C1 segment of cervical spinal cord (tissue), 14 donors: ENCODE measurements at places on chromosomes 4 and X.
A peak's percentile ranks its signal among the peaks of the same experiment; 100 is the strongest.

GRCh38 chr4:70703619-70704214, 15.4 kb downstream of the UTP3 start:
- DNase-seq: no peak

- DNase-seq: no peak
Measured at GRCh38 chrX:44082829-44083228, 109.6 kb upstream of the NDP start.

DNA sequence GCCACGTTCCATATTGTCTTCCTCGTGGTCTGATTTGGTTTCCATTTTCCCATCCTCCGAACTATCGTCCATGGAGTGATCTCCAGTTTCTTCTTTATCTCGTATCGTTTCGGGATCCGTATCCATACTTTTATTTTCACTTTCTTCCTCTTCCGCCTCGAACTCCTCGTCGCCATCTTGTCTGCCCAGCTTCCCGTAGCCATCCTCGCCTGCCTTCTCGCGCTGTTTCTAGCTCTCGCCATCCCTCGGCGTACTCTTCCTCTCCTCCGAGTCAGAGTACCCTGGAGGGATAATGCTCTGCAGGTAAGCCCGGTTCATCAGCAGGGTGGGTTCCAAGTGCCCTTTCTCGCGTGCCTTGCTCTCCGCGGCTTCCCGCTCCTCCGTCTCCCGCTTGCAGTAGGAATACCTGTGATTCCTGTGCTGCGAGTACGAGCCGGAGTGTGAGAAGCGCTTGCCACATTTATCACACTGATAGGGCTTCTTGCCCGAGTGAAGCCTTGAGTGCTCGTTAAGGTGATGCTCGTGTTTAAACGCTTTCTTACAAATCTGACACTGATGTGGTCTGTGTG, 134.5 kb upstream of the TAPT1 start:
- no peak for DNase-seq

- DNase-seq: no peak
Measured at GRCh38 chr4:104868533-104868932, 278.1 kb upstream of the TET2 start.

DNA sequence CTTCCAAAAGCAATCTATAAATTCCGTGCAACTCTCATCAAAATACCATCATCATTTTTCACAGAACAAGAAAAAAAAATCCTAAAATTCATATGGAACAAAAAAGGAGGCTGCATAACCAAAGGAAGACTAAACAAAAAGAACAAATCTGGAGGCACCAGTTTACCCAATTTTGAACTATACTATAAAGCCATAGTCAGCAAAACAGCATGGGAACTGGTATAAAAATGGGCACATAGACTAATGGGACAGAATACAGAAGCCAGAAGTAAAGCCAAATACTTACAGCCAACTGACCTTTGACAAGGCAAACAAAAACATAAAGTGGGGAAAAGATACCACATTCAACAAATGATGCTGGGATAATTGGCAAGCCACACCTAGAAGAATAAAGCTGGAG, 753.5 kb upstream of the PABPC4L start:
- DNase-seq: no peak

GRCh38 chrX:123859409-123859845, 426 bp upstream of the XIAP start:
- DNase-seq: peak; percentile 89

DNA sequence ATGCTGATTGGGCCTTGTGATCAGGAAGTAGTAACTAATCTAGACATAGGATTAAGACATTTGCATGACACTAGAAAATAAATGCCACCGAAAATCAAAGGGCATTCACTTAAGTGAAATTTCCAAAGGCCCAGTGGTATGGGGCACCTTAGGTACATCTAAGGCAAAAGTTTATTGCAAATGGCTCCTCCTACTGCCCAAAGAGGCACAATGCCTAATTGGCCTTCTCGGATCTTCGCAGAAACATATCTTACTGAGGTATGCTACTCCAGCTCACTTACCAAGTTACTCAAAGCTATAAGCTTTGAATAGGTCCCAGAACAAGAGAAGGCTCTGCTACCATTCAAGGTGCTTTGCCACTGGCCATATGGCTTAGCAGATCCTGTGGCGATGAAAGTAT, 174.8 kb upstream of the CXCL13 start:
- no peak for DNase-seq

GRCh38 chrX:68695206-68695845, 47.9 kb downstream of the STARD8 start:
- DNase-seq: no peak

GRCh38 chr4:94469221-94469784, 17.6 kb downstream of the PDLIM5 start:
- DNase-seq: no peak

DNA sequence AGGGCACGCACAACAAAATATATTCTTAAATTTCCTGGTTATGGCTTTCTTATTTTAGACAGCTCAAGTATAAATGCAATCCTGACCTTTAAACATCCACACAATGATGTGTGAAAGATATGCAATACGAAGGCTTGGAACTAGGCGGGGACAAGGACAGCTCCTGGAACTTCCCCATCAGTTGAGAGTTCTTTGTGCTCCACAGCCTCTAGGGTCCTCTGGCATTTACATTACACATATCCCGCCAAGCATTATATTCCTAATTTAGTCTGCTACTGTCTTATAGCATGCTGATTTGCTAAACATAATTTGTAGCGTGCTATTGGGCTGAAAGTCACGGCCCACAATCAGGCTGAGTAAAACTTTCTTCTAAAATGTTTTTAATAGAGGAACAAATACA, 74.4 kb downstream of the FTHL17 start:
- no peak for DNase-seq

DNA sequence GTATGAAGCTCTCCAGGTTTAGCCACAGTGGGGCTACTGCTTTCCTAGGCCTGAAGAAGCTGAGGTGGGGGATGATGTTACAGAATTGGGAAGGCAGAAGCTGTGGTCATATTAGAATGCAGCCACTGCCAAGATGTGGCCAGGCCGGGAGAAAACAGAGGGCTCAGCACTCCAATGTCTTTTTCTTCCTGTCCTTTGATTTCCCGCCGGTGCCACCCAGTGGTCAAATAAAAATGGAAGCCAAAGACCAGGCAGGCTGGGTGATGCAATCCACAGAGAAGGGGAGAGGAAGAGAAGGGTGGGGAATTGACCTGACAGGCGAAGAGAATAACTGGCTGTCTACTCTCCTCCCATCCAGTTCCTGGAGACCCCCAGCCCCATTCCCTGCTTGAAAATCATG, 94.9 kb upstream of the SHISA3 start:
- peak; percentile 27 for DNase-seq

GRCh38 chr4:40261231-40262076, 64.6 kb downstream of the RHOH start:
- no peak for DNase-seq

- no peak for DNase-seq
Measured at GRCh38 chrX:78092296-78092695, 11.8 kb upstream of the PGK1 start.

- DNase-seq: no peak
Measured at GRCh38 chr4:101807351-101807750, 16.8 kb downstream of the BANK1 start.

- no peak for DNase-seq
Measured at GRCh38 chr4:40300371-40301162, 34.6 kb upstream of the CHRNA9 start.

DNA sequence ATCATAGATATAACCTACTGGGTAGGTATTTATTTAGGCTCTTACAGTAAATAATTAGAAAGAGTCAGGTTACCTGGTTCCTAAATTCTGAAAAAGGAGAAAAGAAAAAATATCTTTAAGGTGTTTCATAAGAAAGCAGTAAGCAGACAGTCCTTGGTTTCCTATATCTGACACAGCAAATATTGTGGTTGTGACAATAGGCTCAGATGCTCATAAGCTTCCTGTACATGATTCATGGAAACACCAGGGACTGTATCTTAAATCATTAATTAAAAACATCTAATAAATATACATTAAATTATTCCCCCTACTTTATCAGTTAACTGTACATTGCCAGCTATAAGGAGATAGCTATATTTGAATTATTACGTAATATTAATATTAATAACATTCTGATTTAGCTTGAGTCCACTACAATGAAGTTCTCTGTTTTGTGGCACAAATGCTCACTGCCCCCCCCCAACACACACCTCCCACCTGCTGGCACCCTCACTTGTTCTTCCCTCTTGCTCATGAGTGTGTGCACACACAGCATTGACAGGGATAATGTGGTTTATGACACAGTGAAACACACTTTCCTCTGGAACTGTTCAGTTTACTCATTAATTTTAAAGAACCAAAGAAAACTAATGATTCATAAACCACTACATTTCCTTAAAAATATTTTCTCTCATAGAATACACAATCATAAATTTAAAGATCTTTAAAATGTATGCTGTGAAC, 187.4 kb downstream of the NR3C2 start:
- no peak for DNase-seq

DNA sequence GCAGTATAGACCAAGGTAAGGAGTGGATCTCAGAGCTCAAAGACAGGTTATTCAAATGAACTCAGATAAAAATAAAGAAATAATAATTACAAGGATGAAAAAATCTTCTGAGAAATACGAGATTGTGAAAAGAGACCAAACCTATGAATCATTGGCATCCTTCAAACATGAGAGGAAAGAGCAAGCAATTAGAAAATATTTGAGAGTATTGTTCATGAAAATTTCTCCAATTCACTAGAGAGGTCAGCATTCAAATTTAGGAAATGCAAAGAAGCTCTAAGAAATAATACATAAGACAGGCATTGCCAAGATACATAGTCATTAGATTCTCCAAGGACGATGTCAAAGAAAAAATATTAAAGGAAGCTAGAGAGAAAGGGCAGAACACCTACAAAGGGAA, 93.5 kb upstream of the GALNTL6 start:
- no peak for DNase-seq

- no peak for DNase-seq
Measured at GRCh38 chr4:147840838-147841738, 109.2 kb downstream of the ARHGAP10 start.

DNA sequence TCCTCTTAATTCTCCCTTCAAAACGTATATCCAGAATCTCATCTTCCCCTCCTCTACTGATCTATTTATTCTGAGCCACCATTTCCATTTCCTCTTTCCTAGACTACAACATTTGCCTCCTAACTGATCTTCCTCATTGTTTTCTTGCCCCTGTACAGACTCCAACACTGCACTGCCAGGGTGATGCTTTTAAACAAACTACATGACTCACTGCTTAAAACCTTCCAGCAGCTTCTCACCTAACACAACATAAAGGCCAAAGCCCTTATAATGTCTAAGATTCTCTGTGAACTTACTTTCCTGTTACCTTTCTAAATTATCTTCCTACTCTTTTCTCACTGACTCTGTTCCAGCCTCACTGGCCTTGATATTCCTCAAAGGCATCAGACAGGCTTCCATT, 161.0 kb upstream of the HS3ST1 start:
- DNase-seq: no peak

DNA sequence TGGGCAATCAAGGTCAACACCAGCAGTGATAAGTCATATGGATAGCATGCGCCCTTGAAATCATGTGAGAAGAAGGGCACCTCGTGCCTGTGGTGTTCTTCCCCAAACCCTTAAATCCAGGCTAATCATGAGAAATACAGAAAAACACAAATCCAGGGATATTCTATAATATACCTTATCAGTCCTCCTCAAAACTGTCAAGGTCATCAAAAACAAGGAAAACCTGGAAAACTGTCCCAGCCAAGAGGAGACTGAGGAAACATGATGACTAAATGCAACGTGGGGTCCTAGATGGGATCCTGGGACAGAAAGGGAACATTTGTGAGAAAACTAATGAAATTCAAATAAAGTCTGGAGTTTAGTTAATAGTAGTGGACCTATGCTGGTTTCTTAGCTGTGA, 201.8 kb upstream of the FAM9B start:
- DNase-seq: no peak

GRCh38 chrX:18146954-18147353, 73.7 kb downstream of the BEND2 start:
- DNase-seq: no peak

GRCh38 chr4:56220261-56220660, 167.0 kb downstream of the AASDH start:
- no peak for DNase-seq

- DNase-seq: no peak
Measured at GRCh38 chr4:132240081-132240480, 909.0 kb upstream of the PCDH10 start.

DNA sequence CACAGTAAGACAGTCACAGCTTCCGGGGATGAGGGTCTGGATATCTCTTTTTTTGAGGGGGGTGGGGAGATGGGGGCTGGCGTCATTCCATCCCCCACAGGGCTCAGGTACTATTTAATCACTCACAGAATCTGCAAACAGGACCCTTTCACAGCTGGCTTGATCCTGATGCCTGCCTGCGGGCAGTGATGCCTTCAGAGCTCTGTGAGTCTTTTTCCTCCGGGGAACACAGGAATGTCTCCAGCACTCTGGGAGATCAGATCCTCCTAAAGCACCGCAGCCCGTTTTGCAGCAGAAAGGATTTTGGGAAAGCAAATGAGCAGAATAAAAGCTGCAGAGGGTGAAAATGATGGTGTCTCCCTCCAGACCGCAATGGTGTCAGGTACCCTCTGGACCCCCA, 13.2 kb upstream of the SHOX start:
- DNase-seq: no peak

- DNase-seq: no peak
Measured at GRCh38 chr4:620851-621261, 4.5 kb upstream of the PDE6B start.

DNA sequence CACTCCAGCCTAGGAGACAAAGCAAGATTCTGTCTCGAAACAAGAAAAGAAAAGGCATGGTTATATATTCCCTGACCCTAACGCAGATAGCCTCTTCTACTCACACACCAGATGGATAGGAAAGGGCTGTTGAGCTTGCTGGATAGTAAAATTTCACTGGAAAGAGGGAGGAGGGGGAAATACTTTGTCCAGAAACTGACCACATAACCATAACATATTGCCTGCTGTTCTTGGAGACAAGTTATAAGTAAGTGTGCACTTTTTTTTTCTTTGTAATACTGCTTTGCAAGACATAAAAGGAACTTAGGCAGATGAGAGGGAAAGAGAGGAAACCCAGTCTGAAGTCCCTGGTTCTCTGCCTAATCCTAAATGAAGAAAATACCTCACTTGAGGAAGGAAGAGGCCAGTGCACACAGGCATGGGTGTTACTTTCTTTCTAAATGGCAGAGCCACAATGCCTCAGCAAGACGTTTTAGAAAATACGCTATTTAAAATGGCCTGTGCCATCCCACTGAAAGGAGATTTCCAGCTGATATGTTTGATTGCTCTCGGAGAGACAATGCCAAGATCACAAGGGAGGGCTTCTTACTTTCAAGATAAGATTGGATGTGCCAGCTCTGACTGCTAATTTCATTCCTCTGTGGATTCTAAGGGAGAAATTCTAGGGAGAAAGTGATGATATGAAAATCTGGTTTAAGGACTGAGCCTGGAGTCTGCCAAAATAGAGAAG, 140.6 kb downstream of the DCTD start:
- DNase-seq: no peak

GRCh38 chrX:12971282-12972003, 3.5 kb upstream of the TMSB4X start:
- no peak for DNase-seq

- DNase-seq: no peak
Measured at GRCh38 chr4:138110815-138111214, 131.3 kb downstream of the SLC7A11 start.

GRCh38 chr4:134777606-134778005, 576.0 kb upstream of the PABPC4L start:
- no peak for DNase-seq

GRCh38 chr4:55143858-55144257, 18.5 kb upstream of the KDR start:
- DNase-seq: no peak

GRCh38 chr4:73019462-73020047, 50.0 kb downstream of the COX18 start:
- no peak for DNase-seq
